ENCODE measurements at places on chromosomes 7 and 10.

DNA sequence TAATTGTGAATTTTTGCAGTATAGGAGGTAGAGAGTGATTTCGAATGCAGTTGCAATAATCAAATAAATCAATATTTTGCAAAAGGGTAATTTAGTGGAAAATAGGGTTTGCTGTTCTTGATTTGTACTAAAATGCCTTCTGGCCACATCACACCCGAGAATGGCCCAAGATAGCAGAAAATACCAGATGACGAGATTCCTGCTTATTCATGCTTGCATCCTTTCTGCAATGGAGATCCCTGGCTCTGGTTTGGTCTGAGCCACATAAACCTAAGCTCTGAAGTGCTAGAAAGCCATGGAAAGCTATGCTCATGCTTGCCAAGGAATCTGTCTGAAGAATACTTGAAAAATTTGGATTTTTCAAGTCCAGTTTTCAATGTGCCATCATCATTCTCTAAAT lies 634.2 kb upstream of the COBL start:
- no peak for DNase-seq

- DNase-seq: peak; percentile 53
Observed at GRCh38 chr7:15686295-15686956, at the start of gene MEOX2. Gene MEOX2, minus strand, starts transcription at chr7:15686683. Its CDS starts 281 bp downstream, at chr7:15686402.

GRCh38 chr10:85105614-85106255 lies 777.3 kb downstream of the CCSER2 start:
- no peak for DNase-seq

DNA sequence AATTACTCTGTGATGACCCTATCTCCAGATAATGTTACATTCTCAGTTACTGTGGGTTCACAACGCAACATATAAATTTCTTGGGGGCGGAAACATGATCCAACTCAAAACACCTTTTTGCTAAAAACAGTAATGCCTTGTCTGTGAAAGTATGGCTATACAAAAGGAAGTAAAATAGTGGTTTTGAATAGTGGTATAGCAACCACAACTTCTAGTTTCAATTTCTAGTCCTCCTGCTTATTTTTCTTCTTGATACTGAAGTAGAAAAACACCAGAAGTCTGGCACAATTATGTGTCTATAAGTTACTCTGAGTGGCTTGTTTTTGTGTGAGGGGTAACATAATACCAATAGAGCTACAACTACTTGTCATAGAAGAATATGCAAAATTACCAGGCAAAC lies 21.5 kb upstream of the ZNF800 start:
- no peak for DNase-seq

DNA sequence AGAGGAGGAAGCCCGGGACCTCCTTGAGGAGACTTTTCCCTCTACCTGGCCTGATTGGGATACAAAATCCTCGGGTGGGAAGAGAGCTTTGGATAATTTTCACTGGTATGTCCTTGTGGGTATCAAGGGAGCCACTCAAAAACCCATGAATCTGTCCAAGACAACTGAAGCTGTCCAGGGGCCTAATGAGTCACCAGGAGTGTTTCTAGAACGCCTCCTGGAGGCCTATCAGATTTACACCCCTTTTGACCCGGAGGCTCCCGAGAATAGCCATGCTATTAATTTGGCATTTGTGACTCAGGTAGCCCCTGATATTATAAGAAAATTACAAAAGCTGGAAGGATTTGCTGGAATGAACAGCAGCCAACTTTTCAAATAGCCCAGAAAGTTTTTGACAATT lies 38.6 kb downstream of the ZNF25 start:
- no peak for DNase-seq

GRCh38 chr10:306675-307185 lies 171.5 kb downstream of the ZMYND11 start:
- DNase-seq: no peak

DNA sequence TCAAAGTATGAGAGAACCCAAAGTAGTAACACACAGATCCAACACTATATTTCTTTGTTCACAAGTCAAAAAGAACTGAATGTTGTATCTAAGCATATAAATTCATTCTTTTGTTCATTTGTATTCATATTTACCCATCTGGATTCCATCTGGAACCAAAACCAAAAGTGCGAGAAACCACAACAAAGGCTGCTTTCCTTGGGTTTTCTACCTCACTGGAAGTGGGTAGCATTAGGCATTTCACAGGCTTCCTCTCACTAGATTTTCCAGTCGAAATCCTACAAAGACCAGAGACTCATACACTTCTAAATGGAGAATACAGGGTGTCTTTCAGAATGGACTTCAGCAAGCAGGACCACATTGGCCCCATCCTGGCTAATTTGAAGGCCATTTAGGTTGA lies 109.8 kb upstream of the WNT16 start:
- no peak for DNase-seq

- no peak for DNase-seq
Observed at GRCh38 chr7:13540429-13540828, 449.0 kb downstream of the ETV1 start.

DNA sequence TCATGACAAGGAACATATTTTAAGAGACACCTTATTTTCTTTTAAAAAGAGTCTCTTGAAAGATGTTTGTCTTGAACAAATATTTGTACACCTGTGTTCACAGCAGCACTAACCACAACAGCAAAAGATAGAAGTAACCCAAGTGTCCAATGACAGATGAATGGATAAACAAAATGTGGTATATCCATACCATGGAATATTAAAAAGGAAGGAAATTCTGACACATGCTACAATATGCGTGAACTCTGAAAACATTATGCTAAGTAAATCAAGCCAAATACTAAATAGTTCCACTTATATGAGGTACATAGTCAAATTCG lies 17.8 kb downstream of the SGMS1 start:
- no peak for DNase-seq

DNA sequence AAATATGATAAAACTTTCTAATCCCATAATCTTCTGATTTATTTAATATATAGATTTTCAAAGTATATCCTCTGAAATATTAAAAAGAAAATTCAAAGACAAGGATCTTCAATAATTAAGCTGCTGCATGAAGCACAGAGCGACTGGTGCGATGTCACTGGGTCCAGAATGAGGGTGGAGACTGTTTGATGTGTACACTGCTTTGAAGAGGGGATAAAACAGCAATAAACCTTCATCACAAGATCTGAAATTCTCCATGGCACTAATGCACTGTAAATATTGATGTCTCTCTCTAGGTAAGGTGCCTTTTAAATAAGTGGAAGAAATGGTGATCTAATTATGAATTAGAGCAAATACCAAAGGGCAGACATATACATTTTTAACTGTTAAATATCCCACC lies 337.8 kb downstream of the PARD3 start:
- no peak for DNase-seq

DNA sequence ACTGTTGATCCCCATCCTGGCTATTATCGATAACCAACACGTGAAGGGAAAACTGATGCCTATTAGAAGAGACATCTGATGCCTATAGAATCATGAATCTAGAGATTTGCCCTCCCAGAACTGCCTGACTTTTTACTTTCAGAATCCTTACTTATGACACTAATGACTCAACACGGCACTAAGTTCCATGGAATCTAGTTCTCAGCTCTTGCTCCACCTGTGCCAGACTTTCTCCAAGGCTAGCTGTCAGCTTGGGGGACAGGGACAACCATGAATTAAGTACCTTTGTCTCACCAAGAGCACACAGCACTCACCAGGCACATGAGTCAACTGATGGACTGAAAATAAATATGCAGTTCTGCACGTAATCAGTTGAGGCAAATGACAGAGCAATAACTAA lies 184.2 kb downstream of the FRMD4A start:
- no peak for DNase-seq

GRCh38 chr10:94174838-94175237 lies 181.1 kb downstream of the PLCE1 start:
- no peak for DNase-seq

GRCh38 chr7:159086301-159086925 lies 58.3 kb downstream of the VIPR2 start:
- no peak for DNase-seq

DNA sequence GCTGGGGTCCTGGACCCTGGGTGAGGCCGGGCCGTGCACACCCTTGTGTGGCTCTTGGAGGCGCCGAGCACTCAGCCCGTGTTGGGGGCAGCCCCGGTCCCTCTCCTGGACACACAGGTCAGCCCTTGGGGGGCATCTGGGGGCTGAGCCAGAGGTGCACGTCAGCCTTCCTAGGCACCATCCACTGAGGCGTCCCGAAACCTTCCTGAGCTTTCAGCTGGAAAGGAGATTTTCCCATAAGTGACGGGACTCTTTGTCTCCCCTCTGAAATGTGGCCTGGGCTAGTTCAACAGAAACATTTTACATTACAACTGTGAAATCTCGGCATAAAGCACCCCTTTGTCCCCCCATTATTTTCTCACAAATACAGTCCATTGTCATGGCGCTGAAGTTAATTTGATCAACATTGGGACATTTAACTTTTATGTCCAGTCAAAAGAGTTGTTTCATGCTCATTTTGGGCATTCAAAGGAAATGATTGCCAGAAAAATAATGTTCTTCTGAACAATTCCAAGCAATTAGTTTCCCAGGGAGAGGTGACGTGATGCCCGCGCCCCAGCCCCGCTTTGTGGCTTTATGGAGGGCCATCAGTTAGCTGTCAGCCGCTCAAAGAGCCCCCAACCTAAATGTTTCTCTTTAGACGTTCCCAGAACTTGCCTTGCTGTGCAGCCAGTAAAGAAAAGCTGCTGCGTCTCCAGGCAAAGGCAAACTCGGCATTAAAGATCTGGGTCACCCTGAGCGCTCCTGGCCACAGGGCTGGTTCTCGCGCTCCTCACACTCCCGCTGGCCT lies 70.8 kb downstream of the NKX6-2 start:
- no peak for DNase-seq

DNA sequence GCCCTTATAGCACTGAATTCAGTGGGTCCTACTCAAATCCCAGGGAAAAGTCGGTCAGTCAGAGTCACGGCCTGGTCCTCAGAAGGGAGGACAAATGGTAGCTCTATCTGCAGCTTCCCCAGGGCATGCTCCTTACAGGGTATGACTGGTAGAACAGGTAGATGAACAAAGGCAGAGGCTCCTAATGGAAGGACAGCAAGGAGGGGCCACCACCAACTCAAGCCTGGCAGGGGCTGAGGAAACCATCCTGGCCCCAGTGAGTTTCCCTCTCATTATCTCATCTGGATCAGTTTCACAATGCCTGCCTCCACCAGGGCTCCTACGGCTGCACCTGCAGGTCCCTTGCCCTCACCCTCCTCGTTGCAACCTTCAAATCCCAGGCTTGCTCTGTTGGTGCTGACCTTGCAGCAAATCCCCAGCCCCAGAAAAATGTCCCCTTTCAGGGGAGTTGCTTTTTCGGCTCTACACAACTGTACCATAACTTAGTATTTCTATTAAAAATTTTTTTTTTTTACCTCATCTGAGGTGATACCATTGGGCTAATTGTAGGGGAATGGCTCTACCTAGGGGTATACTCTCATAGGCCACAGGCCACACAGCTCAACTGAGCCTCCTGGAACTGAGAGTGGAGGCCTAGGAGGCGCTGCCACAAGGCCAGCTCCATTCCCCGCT lies 2.4 kb upstream of the MYO1G start:
- no peak for DNase-seq

GRCh38 chr7:12635830-12636229 lies 51.6 kb upstream of the ARL4A start:
- DNase-seq: no peak

GRCh38 chr10:118621304-118621942 lies 26.0 kb upstream of the PRLHR start:
- no peak for DNase-seq

GRCh38 chr7:84568781-84569180 lies 374.2 kb upstream of the SEMA3A start:
- no peak for DNase-seq

- no peak for DNase-seq
Observed at GRCh38 chr7:50783303-50783702, 607 bp upstream of the GRB10 start.

- no peak for DNase-seq
Observed at GRCh38 chr10:29324220-29324841, 35.5 kb downstream of the LYZL1 start.

DNA sequence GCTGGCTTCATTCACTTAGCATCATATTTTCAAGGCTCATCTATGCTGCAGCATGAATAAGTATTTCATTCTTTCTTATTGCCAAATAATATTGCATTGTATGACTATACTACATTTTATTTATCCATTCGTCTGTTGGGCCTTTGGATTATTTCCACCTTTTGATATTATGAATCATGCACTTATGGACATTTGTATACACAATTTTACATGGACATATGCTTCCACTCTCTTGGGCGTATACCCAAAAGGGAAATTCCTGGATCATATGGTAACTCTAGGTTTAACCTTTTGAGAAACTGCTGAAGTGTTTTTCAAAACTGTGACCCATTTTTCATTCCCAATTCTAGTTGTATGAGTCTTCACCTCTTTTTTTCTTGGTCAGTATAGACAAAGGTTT lies 80.3 kb upstream of the GNAI1 start:
- DNase-seq: no peak

GRCh38 chr10:69991151-69991550 lies 61.5 kb upstream of the MACROH2A2 start:
- no peak for DNase-seq

GRCh38 chr10:114043532-114044246 lies at the start of gene ADRB1:
Gene ADRB1, plus strand, starts transcription at chr10:114043866. Its CDS starts 267 bp downstream, at chr10:114044133.
- no peak for DNase-seq

- peak; percentile 54 for DNase-seq
Observed at GRCh38 chr10:103491729-103492364, 1.7 kb upstream of the NEURL1 start.

GRCh38 chr10:123517426-123517825 lies 148.7 kb upstream of the GPR26 start:
- no peak for DNase-seq

DNA sequence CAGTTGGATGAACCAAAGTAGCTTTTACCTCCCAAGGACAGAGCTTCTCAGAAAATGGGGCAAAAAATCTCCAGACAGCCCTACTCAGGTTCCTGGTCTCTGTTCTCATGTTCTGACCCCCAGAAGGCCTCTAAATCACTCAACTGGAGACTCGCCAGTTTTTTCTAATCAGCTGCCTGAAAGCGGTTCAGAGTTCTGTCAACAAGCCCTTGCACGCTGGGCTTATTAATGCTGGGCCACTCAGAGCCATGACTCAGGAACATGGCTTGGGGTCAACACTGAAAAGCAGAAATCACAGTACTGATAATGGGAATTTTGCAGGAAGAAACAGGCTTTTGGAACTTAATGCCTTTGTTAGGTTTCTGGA lies 15.3 kb downstream of the ECHDC3 start:
- DNase-seq: peak; percentile 87

GRCh38 chr10:67818323-67818722 lies 19.7 kb downstream of the DNAJC12 start:
- peak; percentile 47 for DNase-seq

DNA sequence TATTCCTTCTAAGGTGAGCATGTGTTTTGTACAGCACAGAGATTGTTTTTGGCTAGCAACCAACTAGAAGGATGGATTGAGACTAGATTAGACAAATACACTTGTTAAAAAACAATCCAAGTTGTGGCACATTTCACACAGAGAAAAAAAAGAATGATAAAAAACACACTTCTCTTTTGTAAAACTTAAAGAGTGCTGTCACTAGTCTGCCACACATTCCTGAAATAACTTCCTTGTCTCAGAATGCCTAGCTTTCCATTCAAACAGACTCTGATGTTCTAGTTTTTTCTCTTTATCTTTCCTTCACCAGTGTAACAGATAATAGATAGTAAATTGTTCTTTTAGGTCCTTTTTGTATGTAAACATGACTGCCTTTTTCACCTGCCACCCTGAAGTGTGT lies 11.4 kb downstream of the DLD start:
- DNase-seq: no peak

GRCh38 chr7:152583006-152583405 lies 92.9 kb downstream of the XRCC2 start:
- no peak for DNase-seq

Data from urinary bladder (tissue), 4 donors.